ENCODE measurements at places on chromosomes 12 and 14. TPM values are rescaled to one million over a fixed set of nuclear protein-coding genes. Genes with fewer than 3 reads are reported as not detected.

The TMEM229B gene
- total RNA-seq = 0.71 TPM

The SLC2A14 gene
- not detected for total RNA-seq

The RAB21 gene
- 56.8 TPM for total RNA-seq

The SPIC gene
- not detected for total RNA-seq

The CD27 gene
- not detected for total RNA-seq

The MYO1A gene
- not detected for total RNA-seq

The CCDC175 gene
- total RNA-seq = not detected

The FANCM gene
- 8.1 TPM for total RNA-seq

The INHBC gene
- total RNA-seq = 0.18 TPM

The MYF6 gene
- not detected for total RNA-seq

The ESPL1 gene
- total RNA-seq = 20.2 TPM

The GLS2 gene
- total RNA-seq = not detected

The NAV3 gene
- 58.0 TPM for total RNA-seq

The MOK gene
- 12.1 TPM for total RNA-seq

The TAS2R7 gene
- not detected for total RNA-seq

The HAL gene
- 0.18 TPM for total RNA-seq

The SDSL gene
- 7.7 TPM for total RNA-seq

The GPR162 gene
- 0.16 TPM for total RNA-seq

The CCDC198 gene
- total RNA-seq = not detected

The CFAP251 gene
- 13.8 TPM for total RNA-seq

All from SJSA1 (cell line).